ENCODE measurements at places on chromosomes 1 and 21. TPM values are rescaled to one million over a fixed set of nuclear protein-coding genes. Genes with fewer than 3 reads are reported as not detected.

GRCh38 chr1:205301205-205301821, 20.2 kb downstream of the NUAK2 start:
- no peak for DNase-seq

GRCh38 chr1:81547261-81547911, 253.3 kb upstream of the ADGRL2 start:
- DNase-seq = no peak

- DNase-seq = no peak
These were observed 19.5 kb upstream of the COL6A2 start for GRCh38 chr21:46078322-46078977.

DNA sequence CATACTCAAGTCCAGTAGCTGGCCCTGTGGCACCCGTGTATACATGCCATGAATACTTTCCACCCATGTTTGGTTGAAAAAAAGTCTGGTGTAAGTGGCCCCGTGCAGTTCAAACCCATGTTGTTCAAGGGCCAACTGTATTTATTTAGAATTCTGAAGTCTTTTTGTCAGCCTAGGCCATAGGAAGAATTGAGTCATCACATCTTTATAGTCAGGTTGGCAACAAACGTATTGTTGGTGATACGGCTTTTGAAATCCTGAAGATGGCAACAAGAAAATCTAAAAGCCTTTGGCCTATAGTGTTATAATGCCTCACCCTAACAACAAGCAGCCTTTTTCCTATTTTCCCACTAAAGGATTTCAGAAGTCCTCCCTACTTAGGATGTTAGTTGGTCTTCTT, 363.6 kb downstream of the PLPP3 start:
- no peak for DNase-seq

GRCh38 chr21:44838951-44839350, 21.1 kb upstream of the SUMO3 start:
- DNase-seq = no peak

GRCh38 chr1:64686828-64687724, 57.8 kb upstream of the RAVER2 start:
- no peak for DNase-seq

DNA sequence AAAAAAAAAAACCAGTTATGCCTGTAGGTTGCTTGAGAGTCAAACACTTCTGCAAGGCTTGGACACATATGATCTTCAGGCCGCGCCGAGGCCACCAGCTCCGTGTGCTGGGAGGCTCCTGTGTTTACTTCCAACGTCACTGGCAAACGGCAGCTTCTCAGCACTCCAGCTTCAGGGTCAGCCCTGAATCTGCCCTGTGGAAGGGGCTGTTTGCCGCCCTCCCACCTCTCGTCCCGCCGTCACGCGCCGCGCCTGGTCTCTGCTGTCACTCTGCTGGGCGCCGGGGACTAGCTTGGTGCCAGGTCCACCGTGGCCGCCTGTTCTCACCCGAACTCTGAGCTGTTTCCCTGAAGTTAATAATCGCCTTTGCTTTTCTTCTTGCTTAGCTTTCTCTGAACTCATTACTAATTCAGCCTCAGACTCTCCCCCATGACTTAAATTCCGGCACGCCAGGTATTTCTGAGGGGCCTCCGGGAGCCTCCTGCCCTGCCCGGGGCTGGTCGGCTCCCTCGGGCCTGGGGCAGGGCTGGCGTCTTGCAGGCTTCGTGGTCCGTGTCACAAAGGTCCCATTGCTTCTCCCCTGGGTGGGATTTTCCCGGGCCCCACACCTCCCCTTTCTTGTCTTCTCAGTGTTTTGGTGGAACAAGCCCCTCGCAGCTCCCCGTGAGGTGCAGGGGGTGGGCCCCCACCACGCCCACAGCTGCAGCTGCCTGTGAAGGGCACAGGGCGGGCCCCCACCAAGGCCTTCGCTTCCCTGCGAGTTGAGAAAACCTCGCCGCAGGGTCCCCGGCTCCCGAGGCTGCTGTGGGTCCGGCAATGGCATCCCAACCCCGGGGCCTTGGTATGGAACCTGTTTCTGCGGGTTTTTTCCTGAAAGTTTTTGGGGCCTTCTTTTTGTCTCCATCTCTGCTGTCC, 14.6 kb upstream of the C1orf159 start:
- no peak for DNase-seq

DNA sequence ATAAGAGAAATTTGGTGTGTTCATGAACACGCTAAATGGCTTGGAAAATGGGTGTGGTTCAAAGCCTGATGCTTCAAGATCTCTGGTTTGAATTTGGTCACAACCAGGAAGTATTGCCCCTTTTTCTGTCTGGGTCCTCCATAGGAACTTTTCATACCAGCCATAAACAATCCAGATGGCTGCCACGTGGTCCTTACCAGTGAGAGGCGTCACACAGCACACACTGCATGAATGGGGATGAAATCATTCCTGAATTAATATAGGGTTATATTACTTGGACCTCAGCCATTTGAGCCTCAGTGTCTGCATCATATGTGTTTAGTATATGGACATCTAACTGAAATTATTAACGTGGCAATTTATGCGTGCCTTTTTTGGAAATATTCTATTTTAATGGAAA, 64.0 kb downstream of the PRRX1 start:
- DNase-seq = no peak

DNA sequence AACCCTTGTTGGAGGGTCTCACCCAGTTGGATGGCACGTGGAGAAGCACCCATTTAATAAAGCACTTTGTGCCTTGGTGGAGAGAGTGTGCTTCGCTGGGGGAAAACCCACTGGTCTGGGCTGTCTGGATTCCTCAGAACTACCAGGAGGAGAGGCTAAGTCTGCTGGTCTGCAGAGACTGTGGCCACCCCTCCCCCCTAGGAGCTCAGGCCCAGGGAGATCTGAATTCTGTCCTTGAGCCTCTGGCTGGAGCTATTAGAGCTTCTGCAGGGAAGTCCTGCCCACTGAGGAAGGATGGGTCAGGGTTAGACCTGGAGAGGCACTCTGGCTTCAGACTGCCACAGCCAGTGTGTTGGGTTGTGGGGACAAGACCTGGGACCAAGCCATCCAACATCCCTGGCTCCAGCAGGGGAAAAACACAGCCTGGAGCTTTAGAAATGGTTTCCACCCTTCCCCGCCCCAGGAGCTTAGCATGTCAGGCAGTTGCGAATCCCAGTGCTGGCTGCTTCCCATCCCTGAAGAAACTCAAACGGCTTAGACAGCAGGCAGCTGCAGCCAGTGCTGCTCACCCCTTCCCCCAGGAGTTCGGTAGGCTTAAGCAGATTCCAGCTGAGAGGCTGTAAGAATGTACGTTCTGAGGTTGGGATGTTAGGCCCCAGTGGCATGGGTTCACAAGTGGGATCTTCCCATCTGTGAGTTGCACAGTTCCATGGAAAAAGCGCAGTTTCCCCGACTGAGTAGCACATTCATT, 288.3 kb downstream of the TGFB2 start:
- DNase-seq = peak; percentile 45

DNA sequence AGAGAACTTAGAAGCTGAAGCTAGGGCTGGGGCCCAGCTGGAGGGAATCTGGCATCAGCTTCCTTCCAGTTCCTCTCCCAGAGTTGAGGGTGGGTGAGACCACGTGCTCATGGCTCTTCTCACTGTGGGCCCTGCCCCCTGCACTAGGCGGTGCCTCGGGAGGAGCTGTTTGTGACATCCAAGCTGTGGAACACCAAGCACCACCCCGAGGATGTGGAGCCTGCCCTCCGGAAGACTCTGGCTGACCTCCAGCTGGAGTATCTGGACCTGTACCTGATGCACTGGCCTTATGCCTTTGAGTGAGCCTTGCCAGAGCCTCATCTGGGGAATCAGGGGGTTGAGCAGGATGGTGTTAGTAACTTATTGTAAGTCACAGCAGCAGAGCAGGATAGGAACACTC, 16.1 kb downstream of the AKR1A1 start:
- DNase-seq = peak; percentile 73

Gene TMEM81
- total RNA-seq = 3.7 TPM

Gene FOXD3
- 0.32 TPM for total RNA-seq

Gene RPTN
- not detected for total RNA-seq

Gene OR6N1
- total RNA-seq = not detected

Gene DNAI4
- total RNA-seq = 8.4 TPM

Gene BEND5
- 3.9 TPM for total RNA-seq

Gene MMEL1
- not detected for total RNA-seq
